Dermis blood vessel endothelial cell (primary cell): ENCODE measurements at places on chromosomes 2 and 18. TPM values are rescaled to one million over a fixed set of nuclear protein-coding genes. Genes with fewer than 3 reads are reported as not detected.

- no peak for DNase-seq
Measured at GRCh38 chr2:79432731-79433146, 80.1 kb upstream of the CTNNA2 start.

GRCh38 chr2:144339048-144339447, 180.9 kb downstream of the ZEB2 start:
- DNase-seq = no peak

GRCh38 chr18:48391868-48392267, 17.3 kb downstream of the ZBTB7C start:
- no peak for DNase-seq

DNA sequence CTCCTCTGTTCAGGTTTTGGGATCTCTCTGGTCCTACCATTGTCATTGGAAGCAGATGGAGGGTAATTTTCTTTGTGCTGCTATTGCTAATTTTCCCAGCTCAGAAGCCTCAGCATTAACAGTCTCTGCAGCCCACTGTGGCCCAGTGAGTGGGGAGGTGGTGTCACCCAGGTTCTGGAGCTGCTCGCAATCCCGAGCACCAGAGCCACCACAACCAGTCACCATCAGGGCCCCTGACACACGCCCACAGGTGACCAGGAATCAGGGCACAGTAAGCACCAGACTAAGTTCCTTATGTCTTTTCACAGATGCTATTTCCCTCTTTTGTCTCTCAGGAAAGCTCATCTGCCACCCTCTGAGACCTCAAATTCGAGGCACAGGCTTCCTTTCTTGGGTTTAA, 87.9 kb downstream of the SEPTIN10 start:
- no peak for DNase-seq

DNA sequence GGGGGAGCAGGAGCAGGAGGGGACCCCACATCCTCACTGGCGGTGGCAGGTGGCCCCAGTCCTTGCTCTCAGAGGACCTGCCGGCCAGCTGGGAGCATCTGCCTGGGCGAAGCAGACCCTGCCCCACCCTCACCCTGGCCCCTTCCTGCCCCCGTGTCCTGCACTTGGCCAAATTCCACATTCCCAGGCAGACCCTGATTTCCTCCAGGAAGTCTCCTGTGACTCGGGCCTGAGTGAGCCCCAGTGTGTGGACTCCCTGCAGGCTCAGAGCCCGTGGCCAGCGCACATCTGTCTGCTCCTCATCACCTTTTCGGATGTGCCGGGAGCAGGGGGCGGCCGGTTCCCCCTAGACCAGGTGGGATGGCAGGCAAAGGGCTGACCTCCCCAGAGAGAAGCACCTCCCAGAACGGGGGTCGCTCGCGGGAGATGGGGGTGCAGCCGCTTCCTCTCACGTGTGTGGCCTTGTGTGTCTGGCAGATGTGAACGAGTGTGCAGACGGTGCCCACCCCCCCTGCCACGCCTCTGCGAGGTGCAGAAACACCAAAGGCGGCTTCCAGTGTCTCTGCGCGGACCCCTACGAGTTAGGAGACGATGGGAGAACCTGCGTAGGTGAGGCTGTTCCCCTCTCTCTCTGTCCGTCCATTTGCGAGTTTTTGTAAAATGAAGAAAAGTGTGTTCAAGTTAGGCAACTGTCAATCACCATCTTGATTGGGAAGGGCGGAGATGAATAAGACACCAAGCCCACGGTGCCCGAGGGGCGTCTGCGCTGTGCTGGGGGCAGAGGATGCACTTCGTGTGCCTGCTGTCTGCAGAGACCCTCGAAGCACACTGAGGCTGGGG, 90.4 kb downstream of the TPO start:
- no peak for DNase-seq

DNA sequence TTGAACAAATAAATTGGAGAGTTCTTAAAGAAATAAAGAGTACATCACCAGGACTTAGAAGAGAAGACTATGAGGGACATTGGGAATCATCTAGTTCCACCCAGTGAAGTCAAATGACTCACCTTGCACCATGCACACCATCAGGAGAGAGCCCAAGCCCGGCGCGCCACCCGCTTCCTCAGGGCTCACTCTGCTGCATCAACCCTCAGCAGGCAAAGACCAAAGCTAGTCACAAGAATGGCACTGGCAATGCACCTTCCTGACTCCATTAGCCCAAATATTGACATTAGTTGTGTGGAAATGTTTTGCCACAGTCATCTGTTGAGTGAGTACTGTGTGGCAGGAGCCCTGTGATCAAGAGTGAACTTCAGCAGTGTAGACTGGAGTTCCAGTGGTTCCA, 7.1 kb upstream of the LYPD6B start:
- DNase-seq = no peak

- DNase-seq = no peak
Measured at GRCh38 chr2:156181208-156181607, 151.3 kb downstream of the NR4A2 start.

The LYG1 gene
- total RNA-seq = 0.28 and 1.2 TPM in 2 replicates

The FBLN7 gene
- total RNA-seq = 2.4 and 3.3 TPM in 2 replicates
